ENCODE measurements at places on chromosomes 5 and 9.

GRCh38 chr5:12883395-12883794 is 979.1 kb upstream of the CTNND2 start:
- DNase-seq, result no peak

GRCh38 chr9:110058304-110058953 is 149.5 kb downstream of the C9orf152 start:
- DNase-seq, result peak; percentile 24

GRCh38 chr5:65663804-65664521 is 39.1 kb downstream of the SHLD3 start:
- no peak for DNase-seq

GRCh38 chr5:142972064-142972570 is 201.9 kb downstream of the ARHGAP26 start:
- no peak for DNase-seq

- DNase-seq, result no peak
These were observed 59.3 kb downstream of the FSTL4 start for GRCh38 chr5:133552925-133553525.

DNA sequence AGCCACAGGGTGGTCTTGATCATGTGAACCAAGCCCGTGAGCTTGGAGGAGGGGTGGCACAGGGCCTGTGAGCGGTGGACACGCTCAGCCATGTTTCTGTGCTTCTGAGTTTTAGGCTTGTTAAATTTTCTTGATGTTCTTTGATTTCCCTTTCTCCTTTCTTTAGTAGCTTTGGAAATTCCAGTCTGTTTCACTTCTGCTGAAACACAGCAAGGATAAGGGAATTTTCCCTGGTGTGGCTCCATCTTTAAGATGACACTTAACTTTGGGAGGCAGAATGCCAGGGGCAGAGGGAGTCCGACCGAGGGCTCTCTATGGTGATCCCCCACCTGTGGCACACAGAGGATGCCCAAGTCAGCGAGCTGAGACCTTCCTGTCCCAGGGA is 29.7 kb upstream of the BASP1 start:
- DNase-seq, result no peak

DNA sequence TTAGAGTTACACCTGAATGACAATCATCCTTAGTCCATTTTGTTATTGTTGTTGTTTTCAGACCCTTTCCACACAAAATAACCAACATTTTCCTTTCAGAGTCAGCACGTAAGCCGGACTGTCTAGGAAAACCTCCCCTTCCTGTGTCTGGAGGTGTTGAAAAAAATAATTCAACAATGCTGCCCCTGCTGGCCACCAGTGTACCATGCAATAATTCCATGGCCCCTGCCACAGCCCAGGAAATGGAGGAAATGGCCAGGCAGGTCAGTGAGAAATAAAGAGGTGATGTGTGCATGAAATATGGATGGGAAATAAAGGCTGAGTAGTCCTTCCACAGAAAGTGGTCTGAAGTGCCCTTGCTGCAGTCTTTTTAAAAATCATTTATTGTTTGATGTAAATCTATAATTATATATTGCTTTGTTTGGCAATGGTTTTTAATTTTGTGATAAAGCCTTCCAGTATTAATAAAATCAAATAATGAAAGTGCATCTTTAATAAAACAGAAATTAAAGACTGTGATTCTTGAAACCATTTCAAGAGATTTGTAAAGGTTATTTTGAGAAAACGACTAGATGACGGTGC is 152.8 kb upstream of the PAPPA start:
- peak; percentile 5 for DNase-seq

All from NCI-H1694 treated with DMSO at 0.1 percent for 48 hours (cell line).